ENCODE measurements at places on chromosomes 7 and 10. TPM values are rescaled to one million over a fixed set of nuclear protein-coding genes. Genes with fewer than 3 reads are reported as not detected.
A peak's percentile ranks its signal among the peaks of the same experiment; 100 is the strongest.

DNA sequence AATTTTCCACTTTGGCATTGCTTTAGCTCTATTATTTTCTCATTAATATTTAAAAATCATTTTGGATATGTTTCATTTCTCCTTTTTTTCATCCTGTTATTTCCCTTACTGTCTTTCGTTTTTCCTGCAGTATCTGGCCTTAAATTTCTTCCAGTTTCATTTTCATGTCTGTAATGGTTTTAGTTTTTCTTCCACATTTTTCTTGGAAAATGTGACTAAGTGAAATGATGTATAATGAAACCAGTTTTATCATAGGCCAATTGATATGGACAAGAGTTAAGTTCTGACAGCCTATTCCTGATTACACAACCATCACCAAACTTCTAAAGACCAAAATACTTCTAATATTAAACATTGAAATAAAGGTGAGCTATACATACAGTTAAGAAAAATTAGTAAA is 158.5 kb downstream of the LHFPL3 start:
- DNase-seq = no peak
- no peak overlapping the region for H3K4me3 ChIP-seq
- H3K36me3 ChIP-seq = no peaks in the 10 kb centered on the region
- H3K4me1 ChIP-seq = no peaks in the 10 kb centered on the region
- H3K27me3 ChIP-seq = no peaks in the 10 kb centered on the region
- H3K27ac ChIP-seq = no peak overlapping the region

DNA sequence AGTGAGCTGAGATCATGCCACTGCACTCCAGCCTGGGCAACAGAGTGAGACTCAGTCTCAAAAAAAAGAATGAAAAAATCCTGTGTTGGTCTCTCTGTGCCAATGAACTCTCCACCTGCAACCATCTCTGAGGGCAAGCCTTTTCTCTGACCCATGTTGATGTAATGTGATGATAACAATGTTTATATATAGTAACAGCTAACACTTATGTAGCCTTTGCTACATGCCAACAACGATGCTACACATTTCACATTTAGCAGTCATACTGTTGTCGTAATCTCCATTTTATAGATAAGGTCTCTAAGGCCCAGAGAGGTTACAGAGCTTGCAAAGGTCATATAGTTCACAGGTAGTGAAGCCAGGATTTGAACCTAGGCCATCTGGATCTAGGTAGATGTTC is 11.5 kb downstream of the COX15 start:
- no peak for DNase-seq
- H3K4me3 ChIP-seq = no peak overlapping the region
- H3K27ac ChIP-seq = no peak overlapping the region

DNA sequence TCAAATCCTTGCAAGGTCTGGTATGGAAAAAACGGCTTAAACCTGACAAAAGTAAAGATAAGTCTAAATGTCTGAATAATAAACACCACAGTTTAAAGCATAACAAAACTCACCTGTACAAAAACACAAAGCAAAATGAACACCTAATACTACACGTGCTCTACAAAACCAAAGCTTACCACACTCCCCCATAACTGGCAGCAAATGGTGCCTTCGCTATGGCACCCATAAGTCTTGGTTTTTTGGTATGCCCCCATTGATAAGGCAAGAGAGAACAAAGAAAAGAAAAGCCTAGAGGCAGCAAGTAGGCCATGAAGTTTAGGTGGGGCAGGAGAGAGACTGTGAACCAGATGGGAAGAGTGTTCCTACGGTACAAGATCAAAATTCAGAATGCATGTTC is 34.2 kb downstream of the PDZD8 start:
- peaks cover 6% of the 10 kb centered on the region for H3K36me3 ChIP-seq
- H3K27ac ChIP-seq = no peak overlapping the region
- H3K27me3 ChIP-seq = no peaks in the 10 kb centered on the region
- H3K4me3 ChIP-seq = no peak overlapping the region
- no peaks in the 10 kb centered on the region for H3K4me1 ChIP-seq
- no peak for DNase-seq

DNA sequence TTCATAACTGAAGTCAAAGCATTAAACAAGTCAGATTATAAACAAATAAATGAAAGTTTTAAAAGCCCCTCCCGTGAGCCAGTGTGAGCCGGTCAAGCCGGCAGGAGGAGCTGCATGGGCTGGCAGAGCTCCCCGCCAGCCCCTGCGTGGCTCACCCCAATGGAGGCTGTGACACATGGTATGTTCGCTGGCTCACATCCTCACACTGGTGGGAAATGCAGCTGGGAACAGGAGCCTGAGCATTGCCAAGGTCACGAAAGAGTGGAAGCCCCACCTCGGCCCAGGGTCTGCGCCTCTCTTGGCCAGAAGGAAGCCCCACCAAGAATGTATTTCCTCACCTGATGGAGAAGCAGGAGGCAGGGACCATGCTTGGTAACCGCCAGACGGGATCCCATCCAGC is 261.7 kb upstream of the TCERG1L start:
- no peaks in the 10 kb centered on the region for H3K36me3 ChIP-seq
- no peaks in the 10 kb centered on the region for H3K27me3 ChIP-seq
- H3K4me1 ChIP-seq = no peaks in the 10 kb centered on the region
- H3K4me3 ChIP-seq = no peak overlapping the region

GRCh38 chr10:24446739-24447138 is 237.8 kb downstream of the KIAA1217 start:
- H3K36me3 ChIP-seq = no peaks in the 10 kb centered on the region
- H3K4me3 ChIP-seq = no peak overlapping the region
- no peaks in the 10 kb centered on the region for H3K4me1 ChIP-seq
- no peak for DNase-seq

TECPR1 gene
- 14.4 TPM for total RNA-seq

GRCh38 chr10:72330069-72330426 is 24.7 kb downstream of the DNAJB12 start:
- peaks cover 85% of the 10 kb centered on the region for H3K4me1 ChIP-seq
- H3K27me3 ChIP-seq = no peaks in the 10 kb centered on the region
- H3K27ac ChIP-seq = no peak overlapping the region
- peak; percentile 10 for DNase-seq

SH2B2 gene
- total RNA-seq = 4.4 TPM

DNA sequence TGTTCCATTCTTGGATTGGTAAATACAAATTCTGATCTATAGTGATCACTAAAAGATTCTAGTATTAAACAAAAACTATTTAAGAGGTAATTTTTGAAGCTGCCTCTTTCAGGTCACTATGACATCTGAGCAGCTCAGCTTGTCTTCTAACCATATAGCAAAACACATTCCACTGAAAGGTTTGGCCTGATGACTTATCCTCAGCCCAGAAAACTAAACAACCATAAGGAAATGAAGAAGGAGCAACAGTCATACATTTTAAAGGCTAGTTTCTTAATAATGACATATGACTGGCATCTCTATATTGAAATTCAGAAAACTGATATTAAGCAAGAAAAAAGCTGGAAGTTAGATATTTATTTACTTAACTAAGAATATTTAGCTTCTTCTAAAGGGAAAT is 24.6 kb downstream of the NT5C2 start:
- no peaks in the 10 kb centered on the region for H3K4me1 ChIP-seq
- H3K27ac ChIP-seq = no peak overlapping the region
- no peaks in the 10 kb centered on the region for H3K27me3 ChIP-seq
- no peak for DNase-seq
- no peak overlapping the region for H3K4me3 ChIP-seq
- peaks cover 31% of the 10 kb centered on the region for H3K36me3 ChIP-seq

UNCX gene
- total RNA-seq = not detected

DNA sequence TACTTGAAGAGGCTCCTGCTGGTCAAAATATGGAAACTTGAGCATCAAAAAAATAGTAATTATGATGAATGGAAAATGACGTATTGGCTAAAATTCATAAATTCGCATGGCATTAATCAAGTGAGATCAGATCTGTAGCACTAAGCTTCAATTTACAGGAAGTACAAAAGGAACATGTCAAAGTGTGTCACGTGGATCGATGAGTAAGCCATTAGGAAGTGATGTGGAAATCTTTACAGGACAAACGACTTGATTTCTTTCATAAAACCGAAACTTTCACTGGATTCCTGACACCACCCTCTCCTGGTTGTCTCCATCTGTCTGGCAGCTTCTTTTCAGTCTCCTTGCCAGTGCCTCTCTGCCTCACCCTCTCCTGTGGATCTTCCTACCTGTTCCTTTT is 25.8 kb downstream of the AKR1C8 start:
- H3K27me3 ChIP-seq = no peaks in the 10 kb centered on the region
- H3K4me3 ChIP-seq = no peak overlapping the region
- H3K36me3 ChIP-seq = no peaks in the 10 kb centered on the region
- no peaks in the 10 kb centered on the region for H3K4me1 ChIP-seq

DNA sequence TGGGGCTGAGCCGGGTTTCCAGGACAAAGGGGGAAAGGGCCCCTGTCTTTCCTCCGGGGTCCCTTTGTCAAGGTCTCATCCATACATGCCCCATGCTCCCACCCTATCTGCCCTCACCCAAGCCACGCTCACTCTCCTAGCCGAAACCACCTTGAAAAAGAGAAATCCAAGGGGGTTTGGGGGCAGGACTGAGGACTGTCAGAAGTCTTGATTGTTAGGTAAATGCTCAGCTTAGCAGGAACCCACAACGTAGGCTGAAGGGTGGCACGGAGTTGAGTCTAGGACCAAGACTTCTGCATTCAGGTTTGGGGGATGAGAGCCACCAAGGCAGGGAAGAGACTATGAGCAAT is 719 bp upstream of the PGAM2 start:
- H3K27me3 ChIP-seq = peaks cover 26% of the 10 kb centered on the region
- DNase-seq = no peak
- peaks cover 19% of the 10 kb centered on the region for H3K36me3 ChIP-seq
- peak overlapping the region; percentile 60 for H3K27ac ChIP-seq
- peaks cover 50% of the 10 kb centered on the region for H3K4me1 ChIP-seq

DNA sequence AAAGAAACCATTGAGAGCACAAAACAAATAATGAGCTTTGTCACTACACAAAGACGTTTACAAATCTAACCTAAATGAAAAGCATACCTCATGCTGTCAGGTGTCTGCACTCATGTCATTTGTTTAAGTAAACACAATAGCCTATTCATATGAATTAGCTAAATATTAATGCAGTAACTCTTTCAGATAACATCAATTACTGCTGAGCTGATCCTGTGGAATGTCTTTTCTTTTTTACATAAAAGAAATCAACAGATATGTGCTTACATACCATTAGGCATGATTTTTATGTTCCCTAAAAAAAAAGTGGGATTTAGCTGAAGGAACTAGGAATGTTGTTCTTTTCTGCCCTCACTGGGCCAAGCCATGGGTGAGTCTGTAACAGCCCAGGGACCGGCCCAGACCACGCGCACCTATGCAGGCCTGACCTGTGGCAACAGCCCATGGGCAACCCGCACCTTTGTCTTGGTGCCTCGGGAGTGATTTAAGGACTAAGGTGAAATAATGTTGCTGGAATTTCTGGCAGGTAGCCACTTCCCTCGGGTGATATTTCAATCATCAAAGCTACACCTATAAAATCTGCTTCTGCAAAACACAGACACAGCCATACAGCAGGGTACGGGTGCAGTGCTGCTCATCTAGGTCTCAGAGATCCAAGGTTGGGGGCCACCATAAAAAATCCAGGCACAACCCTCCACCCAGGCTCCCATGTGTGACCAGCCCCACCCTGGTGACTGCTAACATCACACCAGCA is 44.6 kb downstream of the FGFR2 start:
- no peaks in the 10 kb centered on the region for H3K4me1 ChIP-seq
- H3K4me3 ChIP-seq = no peak overlapping the region
- peaks cover 10% of the 10 kb centered on the region for H3K27me3 ChIP-seq
- no peaks in the 10 kb centered on the region for H3K36me3 ChIP-seq
- H3K27ac ChIP-seq = no peak overlapping the region

PTPN20 gene
- total RNA-seq = 0.53 TPM

GRCh38 chr10:72348282-72348681 is 6.4 kb downstream of the DNAJB12 start:
- no peak overlapping the region for H3K27ac ChIP-seq
- peaks cover 8% of the 10 kb centered on the region for H3K4me1 ChIP-seq
- peaks cover 69% of the 10 kb centered on the region for H3K36me3 ChIP-seq
- DNase-seq = no peak
- no peaks in the 10 kb centered on the region for H3K27me3 ChIP-seq

DNA sequence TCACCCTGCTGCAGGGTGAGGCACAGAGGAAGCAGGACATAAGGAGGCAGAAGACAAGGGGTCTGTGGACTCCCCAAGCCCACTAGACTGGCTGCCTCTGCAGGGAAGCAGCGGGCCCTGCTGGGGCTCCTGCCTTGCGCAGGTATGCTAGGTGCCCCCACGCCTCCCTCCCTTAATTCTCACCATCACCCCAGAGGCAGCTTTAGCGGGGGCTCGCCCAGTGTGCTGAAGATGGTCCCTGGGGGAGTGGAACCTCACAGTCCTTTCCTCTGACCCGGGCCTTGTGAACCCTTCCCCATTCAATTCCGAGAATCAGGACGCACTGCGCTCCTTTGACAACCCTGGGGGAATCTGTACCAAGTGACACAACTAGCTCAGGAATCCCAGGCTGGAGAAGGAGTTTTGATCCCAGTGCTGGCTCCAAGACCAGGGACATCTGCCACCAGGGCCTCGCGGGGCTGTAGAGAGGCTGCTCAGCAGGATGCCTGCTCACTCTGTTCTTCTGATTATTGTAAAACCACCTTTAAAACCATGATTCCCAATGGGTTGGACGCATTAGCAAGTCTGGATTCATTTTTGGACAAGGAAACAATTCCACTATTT is 468.4 kb downstream of the TCERG1L start:
- no peaks in the 10 kb centered on the region for H3K36me3 ChIP-seq
- no peaks in the 10 kb centered on the region for H3K4me1 ChIP-seq
- peaks cover 5% of the 10 kb centered on the region for H3K27me3 ChIP-seq
- no peak overlapping the region for H3K4me3 ChIP-seq
- H3K27ac ChIP-seq = no peak overlapping the region

DNA sequence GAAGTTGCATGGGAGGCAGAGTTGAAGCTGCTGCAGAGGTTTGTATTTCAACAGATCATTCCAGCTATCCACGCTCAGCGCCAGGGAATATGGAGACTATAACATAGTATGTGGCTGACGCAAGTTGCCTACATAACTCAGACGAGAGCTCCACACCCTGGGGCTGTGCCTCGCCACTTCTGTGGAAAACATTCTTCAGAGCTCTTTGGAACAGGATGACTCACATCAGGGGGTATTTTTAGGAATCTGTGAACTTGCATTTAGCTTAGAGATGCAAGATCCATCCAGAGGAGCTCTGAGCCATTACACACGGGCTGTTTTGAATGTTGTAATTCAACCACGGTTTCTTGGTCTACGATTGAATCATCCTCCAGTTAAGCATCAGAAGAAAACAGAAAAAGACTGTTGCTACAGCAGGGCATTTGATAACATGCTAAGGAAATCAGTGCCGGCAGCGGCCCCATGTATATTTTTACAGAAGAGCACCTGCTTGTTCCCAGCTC is 481.5 kb upstream of the AKR1E2 start:
- no peaks in the 10 kb centered on the region for H3K36me3 ChIP-seq
- no peaks in the 10 kb centered on the region for H3K27me3 ChIP-seq
- DNase-seq = peak; percentile 98
- H3K4me1 ChIP-seq = peaks cover 15% of the 10 kb centered on the region
- peak overlapping the region; percentile 87 for H3K27ac ChIP-seq

GPR37 gene
- 16.9 TPM for total RNA-seq

GRCh38 chr10:84012831-84013458 is 126.4 kb upstream of the GHITM start:
- no peak overlapping the region for H3K27ac ChIP-seq
- H3K36me3 ChIP-seq = no peaks in the 10 kb centered on the region
- H3K27me3 ChIP-seq = no peaks in the 10 kb centered on the region
- H3K4me1 ChIP-seq = no peaks in the 10 kb centered on the region
- no peak for DNase-seq

FOXK1 gene
- 10.9 TPM for total RNA-seq

TMEM130 gene
- 2.3 TPM for total RNA-seq

All from muscle of leg (tissue), 16 donors.